ENCODE measurements at places on chromosomes 5 and 9.

DNA sequence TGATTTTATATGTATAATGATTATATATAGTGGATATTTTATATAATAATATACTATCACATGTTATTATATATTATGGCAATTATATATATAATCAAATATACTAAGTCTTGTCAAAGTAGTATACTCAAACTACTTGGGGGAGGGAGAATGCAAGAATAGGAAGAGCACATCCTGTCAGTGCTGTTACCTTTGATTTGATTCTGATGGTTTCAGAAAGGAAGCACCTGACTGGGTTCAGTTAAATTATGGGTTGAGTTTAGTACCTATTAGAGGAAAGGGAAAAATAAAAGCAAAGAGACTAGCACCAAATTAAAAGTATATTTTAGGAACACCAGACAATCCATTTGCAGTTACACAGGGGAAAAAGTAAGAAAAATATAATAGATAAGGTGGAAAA is 107.6 kb downstream of the GRIA1 start:
- DNase-seq: no peak

DNA sequence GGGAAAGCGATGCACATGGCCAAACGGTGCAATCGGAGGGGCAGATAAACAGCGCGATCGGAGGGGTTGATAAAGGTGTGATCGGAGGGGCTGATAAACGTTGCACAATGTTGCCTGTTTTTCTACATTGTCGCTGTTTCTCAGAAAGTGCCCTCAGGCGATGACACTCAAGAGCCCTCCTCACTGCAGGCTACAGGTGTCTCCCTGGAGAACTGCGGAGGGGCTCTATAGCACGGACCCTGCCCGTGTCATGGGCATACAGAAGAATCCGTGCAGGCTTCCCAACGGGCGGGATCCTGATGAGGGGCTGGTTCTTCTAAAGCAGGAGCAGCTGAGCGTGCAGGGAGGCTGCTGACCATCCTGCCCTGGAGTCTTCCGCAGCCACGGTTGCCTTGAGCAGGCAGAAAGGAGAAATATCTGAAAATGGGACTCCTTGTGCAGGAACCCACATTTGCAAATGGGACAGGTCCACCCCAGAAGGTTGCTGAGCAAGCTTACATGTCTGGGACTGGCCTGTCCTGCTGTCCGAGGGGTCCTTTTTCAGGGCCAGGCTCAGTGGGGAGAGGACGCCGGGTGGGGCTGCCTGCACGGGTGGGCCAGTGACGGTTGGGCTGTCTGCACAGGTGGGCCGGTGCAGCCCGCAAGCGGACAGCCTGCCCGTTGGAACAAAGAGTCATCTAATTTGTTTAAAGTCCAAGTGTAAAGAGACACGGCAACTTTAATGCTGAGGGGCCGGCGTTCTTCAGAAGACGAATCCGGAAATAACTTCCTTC is 25.1 kb upstream of the LPCAT1 start:
- DNase-seq: no peak

DNA sequence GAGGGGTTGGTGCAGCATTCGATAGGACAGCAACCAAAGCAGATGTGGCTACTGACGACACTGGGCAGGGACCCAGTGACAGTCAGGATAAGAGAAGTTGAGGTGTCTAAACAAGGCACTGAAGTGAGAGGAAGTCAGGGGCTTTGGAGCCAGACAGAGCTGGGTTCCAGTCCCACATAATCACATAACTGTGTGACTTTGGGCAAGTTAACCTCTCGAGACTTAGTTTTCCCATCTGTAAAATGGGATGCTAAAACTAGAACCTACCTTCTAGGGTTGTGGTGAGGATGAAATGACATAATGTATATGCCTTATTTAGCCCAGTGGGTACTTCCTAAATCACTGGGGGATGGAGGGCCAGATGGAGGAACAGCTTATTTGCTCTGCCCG is 3.1 kb downstream of the ANGPTL2 start:
- no peak for DNase-seq

- no peak for DNase-seq
Observed at GRCh38 chr5:30880514-30880913, 313.0 kb upstream of the CDH6 start.

- no peak for DNase-seq
Observed at GRCh38 chr9:114897196-114897595, 33.2 kb downstream of the TNFSF8 start.

DNA sequence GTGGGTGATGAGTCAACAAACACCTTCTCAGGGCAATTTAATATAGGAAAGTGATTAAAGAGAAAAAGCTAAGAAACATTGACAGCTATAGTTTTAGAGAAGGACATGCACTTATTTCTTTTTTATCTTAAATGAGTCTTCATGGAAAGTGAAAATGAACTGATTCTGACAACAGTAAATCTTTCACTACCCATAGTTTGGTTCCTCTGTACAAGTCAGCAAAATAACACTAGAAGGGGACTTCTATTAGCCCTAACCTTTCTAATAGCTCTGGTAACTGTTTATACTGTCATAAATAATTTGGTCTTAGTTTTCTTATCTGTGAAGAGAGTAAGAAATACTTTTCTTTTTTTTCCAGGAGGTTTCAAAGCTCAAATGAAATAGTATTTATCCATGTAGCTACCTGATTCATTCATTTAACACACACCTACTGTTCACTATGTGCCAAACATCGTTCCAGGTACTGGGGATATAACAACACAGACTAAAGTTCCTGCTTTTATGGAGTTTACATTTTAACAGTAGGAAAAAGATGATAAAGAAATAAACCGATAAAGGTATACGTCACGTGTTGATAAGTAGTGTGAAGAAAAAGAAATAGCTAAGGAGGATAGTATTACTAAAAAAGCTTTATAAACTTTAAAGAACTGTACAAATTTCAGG is 148.2 kb downstream of the PCSK1 start:
- DNase-seq: no peak

GRCh38 chr5:132102101-132102701 is 28.6 kb downstream of the CSF2 start:
- DNase-seq: no peak
